Activated T-helper 1 cell treated with anti-CD3 and anti-CD28 coated beads, Interleukin-12 subunit alpha, Interleukin-12 subunit beta, Interleukin-2, Interleukin-4 antibody, amounts not matched to agents 30 ng/mL and 10 ng/mL and 1 ng/mL, durations not matched to agents 14 hours and 24 hours and 36 hours (primary cell): ENCODE measurements at places on chromosomes 6 and 20. TPM values are rescaled to one million over a fixed set of nuclear protein-coding genes. Genes with fewer than 3 reads are reported as not detected.

GRCh38 chr6:165060720-165061119 is 248.7 kb downstream of the C6orf118 start:
- no peak overlapping the region for H3K27ac ChIP-seq
- H3K27me3 ChIP-seq: no peaks in the 10 kb centered on the region
- H3K4me3 ChIP-seq: no peak overlapping the region

GRCh38 chr6:38773338-38773737 is 58.2 kb downstream of the DNAH8 start:
- no peak overlapping the region for H3K4me3 ChIP-seq
- DNase-seq: no peak
- peaks cover 2% of the 10 kb centered on the region for H3K36me3 ChIP-seq
- H3K27ac ChIP-seq: no peak overlapping the region
- peaks cover 18% of the 10 kb centered on the region for H3K4me1 ChIP-seq

DNA sequence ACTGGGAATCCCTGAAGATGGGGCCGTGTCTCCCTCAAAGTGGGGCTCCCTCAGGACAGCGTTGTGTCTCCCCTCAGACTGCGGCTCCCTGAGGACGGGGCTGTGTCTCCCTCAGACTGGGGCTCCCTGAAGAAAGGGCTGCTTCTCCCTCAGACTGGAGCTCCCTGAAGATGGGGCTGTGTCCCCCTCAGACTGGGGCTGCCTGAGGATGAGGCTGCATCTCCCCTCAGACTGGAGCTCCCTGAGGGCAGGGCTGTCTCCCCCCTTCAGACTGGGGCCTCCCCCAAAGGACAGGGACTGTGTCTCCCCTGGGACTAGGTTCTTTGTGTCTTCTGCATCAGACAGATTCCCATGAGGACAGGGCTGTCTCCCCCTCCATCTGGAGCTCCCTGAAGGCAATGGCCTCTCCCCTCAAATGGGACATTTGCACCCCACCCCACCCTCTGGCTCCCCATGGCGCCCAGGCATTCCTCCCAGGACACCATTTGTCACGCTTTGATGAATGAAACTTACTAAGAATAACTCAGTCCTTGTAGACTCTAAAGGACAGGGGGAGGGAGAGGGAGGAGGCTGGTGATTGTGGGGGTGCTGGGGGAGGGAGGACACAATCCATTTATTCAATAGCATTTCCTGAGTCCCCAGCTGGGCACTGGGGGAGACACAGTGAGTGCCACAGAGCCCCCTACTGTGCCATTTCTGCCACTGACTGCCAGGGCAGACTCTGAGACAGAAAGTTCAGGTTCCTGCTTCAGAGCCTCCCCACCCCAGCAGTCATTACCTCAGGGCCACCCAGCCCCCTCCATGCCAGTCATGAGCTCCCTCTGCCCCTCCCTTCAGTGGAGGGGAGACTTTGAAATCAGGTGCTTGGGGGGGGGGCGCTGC is 122.4 kb downstream of the MRPL14 start:
- peaks cover 42% of the 10 kb centered on the region for H3K27me3 ChIP-seq
- no peak for DNase-seq
- H3K4me3 ChIP-seq: no peak overlapping the region
- no peak overlapping the region for H3K27ac ChIP-seq

DNA sequence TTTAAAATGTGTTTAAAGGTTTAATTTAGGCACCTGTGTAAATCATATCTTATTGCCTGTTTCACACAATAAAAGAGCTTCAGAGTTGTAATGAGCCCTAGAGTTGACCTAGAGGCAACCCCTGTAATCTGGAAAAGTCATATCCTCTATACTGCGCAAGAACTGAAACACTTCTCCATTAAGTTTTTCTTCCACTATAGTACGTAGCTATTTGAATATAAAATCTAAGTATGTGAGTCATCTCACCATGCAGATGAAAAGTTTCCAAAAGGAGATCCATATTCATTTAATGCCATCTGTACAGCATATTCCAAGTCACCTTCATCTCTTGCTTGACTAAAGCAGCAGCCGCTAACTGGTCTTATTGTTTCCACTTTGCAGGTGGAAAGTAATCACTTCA is 26.0 kb upstream of the TAAR1 start:
- no peak overlapping the region for H3K27ac ChIP-seq
- H3K4me3 ChIP-seq: no peak overlapping the region
- H3K4me1 ChIP-seq: no peaks in the 10 kb centered on the region
- DNase-seq: no peak
- no peaks in the 10 kb centered on the region for H3K36me3 ChIP-seq

- H3K4me3 ChIP-seq: no peak overlapping the region
- no peaks in the 10 kb centered on the region for H3K4me1 ChIP-seq
- H3K36me3 ChIP-seq: no peaks in the 10 kb centered on the region
- H3K27me3 ChIP-seq: no peaks in the 10 kb centered on the region
- H3K27ac ChIP-seq: no peak overlapping the region
- no peak for DNase-seq
Measured at GRCh38 chr6:164322533-164322932, 908.0 kb downstream of the QKI start.

GRCh38 chr6:162421004-162421403 is 306.6 kb downstream of the PRKN start:
- no peaks in the 10 kb centered on the region for H3K27me3 ChIP-seq
- H3K36me3 ChIP-seq: no peaks in the 10 kb centered on the region
- no peak overlapping the region for H3K27ac ChIP-seq
- H3K4me1 ChIP-seq: no peaks in the 10 kb centered on the region
- H3K4me3 ChIP-seq: no peak overlapping the region

DNA sequence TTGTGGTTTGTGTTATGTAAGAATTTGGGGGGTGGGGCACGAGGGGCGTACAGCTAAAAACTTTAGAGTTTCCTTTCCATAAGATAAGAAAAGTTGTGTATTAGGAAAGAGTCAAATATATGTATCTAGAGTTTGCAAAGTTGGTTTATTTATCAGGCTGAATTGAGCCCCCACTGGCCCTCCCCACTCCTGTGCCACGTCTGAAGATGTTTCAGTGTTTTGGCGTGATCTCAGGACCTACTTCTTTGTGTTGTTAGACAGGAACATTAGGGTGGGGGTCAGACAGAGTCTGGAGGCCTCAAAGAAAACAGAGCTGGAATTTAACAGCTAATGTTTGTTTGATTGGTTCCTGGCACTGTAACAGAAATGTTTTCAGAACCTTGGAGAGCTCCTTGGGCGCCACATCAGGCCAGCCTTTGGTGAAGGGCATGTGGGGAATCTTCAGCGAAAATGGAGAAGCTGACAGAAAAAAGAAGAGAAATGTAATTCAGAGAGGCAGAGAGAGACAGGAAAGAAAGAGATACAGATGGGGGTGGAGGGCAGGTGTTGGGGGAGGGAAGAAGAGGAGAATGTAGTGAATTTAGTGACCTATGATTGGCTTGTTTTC is 674 bp downstream of the NRSN1 start:
- H3K36me3 ChIP-seq: no peaks in the 10 kb centered on the region
- DNase-seq: peak; percentile 15
- no peaks in the 10 kb centered on the region for H3K27me3 ChIP-seq
- no peak overlapping the region for H3K4me3 ChIP-seq
- no peaks in the 10 kb centered on the region for H3K4me1 ChIP-seq
- no peak overlapping the region for H3K27ac ChIP-seq

DNA sequence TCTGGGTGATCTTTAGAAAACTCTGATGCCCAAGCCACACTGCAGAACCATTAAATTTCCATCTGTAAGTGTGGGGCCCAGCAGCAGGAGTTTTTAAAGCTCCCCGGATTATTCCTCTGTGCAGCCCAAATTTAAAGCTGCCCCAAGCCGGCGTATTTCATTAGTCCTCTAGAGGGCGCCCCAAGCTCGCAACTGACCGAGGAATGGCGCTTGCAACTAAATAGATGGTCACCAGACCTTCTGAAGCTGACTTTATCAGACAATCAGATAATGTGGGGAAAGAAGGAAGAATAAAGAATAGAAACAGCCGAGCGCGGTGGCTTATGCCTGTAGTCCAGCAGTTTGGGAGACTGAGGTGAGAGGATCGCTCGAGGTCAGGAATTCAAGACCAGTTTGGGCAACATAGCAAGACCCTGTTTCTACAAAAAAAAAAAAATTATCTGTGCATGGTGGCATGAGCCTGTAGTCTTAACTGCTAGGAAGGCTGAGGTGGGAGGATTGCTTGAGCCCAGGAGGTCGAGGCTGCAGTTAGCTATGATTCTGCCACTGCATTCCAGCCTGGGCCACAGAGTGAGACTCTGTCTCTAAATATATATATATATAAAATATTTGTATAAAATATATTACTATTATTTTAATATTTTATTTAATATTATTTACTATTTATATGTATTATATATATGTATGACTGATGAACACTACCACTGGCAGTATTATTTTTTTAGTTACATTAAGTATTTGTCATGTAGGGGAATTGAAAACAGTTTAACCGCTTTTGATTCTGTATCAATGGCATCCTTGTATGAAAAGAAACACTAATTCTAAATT is 56.0 kb downstream of the OTOR start:
- peaks cover 11% of the 10 kb centered on the region for H3K27me3 ChIP-seq
- no peaks in the 10 kb centered on the region for H3K36me3 ChIP-seq
- H3K4me3 ChIP-seq: no peak overlapping the region
- H3K27ac ChIP-seq: no peak overlapping the region

DNA sequence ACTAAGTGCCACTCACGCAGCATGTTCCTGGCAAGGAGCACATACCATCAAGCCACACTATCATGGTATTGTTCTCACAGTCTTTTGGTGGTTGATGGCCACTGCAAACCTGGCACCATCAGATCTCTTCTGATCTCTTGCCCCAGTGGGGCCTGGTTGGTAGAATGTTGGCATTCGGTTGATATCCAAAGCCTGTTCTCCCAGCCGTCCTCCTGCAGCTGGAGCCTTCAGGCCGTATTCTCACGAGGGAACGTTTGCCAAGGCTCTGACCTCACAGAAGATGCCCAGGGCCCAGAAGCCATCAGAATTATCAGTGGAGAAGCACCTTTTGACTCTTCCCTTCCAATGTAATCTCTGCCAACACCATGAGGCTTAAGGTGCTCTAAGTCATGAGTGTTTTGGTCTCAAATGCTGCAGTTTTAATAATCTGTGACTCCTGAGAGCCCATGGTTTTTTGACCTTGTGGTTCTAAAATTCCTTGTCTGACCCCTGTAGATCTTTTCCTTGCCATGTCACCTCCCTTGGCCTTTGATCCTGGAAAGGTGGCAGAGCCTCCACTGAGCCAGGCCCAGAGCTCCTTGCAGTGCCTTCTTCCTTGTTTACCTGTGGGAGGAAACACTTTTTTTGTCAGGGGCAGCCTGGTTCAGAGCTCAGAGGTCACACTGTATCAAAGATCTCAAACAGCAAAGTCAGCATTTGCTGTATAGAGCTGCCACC is 27.8 kb downstream of the POFUT1 start:
- peaks cover 58% of the 10 kb centered on the region for H3K36me3 ChIP-seq
- H3K27ac ChIP-seq: peak overlapping the region; percentile 79
- peaks cover 50% of the 10 kb centered on the region for H3K4me1 ChIP-seq

GRCh38 chr20:38900606-38901005 is 25.6 kb upstream of the FAM83D start:
- no peak overlapping the region for H3K4me3 ChIP-seq
- peaks cover 19% of the 10 kb centered on the region for H3K4me1 ChIP-seq
- peaks cover 65% of the 10 kb centered on the region for H3K36me3 ChIP-seq
- DNase-seq: no peak

DNA sequence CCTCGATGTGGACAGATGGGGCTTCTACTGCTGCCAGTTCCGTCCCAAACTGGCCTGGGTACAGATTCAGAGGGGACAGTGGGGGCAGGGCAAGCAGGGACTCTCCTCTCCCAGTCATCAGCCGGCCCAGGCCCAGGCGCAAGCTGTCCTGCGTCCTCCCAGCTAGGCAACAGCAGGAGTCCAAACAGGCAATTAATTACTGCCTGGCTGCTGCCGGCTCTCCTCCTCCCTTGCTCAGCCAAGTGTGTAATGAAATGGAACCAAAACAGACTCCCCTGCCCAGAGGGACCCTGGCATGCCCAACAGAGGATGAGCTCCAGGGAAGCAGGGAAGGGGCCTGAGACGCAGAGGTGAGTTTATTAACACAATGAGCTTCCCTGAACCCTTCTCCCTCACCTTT is 17.8 kb upstream of the SLC32A1 start:
- H3K27ac ChIP-seq: no peak overlapping the region
- DNase-seq: no peak
- no peak overlapping the region for H3K4me3 ChIP-seq
- H3K36me3 ChIP-seq: no peaks in the 10 kb centered on the region
- H3K27me3 ChIP-seq: peaks cover 28% of the 10 kb centered on the region
- no peaks in the 10 kb centered on the region for H3K4me1 ChIP-seq

DNA sequence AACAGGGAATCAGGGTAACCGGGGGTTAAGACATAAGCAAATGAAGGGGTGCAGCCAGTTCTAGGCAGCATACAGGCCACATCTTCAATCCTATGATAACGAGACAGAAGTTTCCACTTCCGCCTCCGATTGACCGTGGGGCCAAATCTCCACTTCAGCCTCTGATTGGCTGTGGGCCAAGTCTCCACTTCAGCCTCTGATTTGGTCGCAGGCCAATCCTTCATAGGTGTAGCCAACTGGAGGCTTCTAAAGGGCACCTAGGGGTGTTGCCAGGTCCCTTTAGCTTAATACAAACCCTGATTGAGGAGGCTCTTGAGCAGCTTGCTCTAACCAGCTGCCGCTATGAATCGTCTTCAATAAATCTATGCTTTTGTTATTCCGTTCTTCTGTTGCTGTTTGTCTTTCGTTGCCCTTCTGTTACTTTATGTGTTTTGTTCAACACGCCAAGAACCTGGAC is 2.1 kb upstream of the ERGIC3 start:
- peaks cover 6% of the 10 kb centered on the region for H3K36me3 ChIP-seq
- DNase-seq: no peak
- H3K27me3 ChIP-seq: no peaks in the 10 kb centered on the region
- no peak overlapping the region for H3K4me3 ChIP-seq

DNA sequence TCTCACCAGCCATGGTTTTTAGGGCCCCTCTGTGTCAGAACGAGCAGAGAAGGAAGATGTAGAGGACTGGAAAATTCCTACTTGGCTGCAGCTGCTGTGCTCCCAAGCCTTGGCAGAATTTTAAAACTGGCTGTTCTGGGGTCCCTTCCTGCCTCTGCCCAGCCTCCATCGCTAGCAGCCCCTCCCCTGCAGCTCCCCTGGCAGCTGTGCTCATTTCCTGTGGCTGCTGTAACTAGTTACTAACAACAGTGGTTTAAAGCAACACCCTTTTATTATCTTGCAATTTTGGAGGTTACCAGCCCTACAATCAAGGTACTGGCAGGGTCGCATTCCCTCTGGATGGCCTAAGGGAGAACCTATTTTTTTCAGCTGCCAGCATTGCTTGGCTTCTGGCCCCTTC is 3.7 kb upstream of the CST11 start:
- no peak overlapping the region for H3K4me3 ChIP-seq
- H3K4me1 ChIP-seq: peaks cover 15% of the 10 kb centered on the region
- DNase-seq: no peak
- no peak overlapping the region for H3K27ac ChIP-seq

DNA sequence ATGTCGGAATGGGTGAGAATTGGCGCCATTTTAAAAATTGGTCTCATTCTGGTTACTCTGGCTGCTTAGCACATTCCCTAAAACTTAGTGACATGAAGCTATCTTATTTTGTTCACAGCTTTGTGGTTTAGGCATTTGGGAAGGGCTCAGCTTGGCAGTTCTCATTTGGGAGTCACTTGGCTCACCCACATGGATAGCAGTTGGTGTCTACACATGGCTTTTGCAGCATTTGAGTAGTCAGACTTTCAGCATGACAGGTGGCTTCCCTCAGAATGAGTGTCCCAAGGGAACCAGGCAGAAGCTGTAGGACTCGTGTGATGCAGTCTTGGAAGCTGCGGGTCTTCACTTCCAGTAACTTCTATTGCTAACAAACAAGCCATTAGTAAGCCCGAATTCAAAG is 64.6 kb downstream of the UST start:
- DNase-seq: no peak
- no peaks in the 10 kb centered on the region for H3K4me1 ChIP-seq
- no peak overlapping the region for H3K4me3 ChIP-seq

Gene CUTA
- total RNA-seq: 131 and 137 TPM in 2 replicates

Gene LHFPL5
- total RNA-seq: not detected in 2 replicates

Gene CRISP2
- not detected in 2 replicates for total RNA-seq

Gene MSH5
- total RNA-seq: 80.5 and 83.4 TPM in 2 replicates

Gene LY86
- 1.1 and 1.2 TPM in 2 replicates for total RNA-seq

Gene PDYN
- not detected in 2 replicates for total RNA-seq
